ENCODE measurements at places on chromosomes 6 and 20. TPM values are rescaled to one million over a fixed set of nuclear protein-coding genes. Genes with fewer than 3 reads are reported as not detected.

Gene GRIK2
- total RNA-seq, result not detected

DNA sequence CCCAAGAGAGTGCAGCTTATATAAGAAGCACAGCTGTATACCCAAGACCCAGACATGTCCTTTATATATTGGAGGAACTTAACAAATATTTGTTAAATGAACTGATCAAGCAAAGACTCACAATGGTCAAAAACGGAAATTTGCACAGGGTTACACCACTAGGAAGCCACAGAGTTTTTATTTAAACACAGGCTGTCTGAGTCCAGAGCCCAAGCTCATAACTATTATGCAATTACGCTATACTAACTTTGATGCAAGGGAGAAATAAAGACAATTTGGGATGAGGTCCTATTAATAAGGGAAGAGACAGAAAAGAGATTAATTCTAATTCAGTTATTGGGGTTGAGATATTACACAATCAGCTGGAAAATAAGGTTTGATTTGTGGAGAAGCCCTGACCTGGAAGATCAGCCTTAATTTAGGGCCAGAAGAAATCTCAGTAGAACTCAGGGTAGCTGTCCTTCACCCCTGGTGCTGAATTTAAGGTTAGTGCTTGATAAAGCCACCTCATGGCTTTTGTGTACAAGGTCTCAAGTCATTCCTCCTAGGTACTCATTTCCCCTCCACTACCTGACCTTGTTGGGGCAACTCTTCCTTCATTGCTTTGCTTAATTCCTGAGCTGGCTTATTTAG lies 10.5 kb upstream of the ZNF334 start:
- no peak for DNase-seq

DNA sequence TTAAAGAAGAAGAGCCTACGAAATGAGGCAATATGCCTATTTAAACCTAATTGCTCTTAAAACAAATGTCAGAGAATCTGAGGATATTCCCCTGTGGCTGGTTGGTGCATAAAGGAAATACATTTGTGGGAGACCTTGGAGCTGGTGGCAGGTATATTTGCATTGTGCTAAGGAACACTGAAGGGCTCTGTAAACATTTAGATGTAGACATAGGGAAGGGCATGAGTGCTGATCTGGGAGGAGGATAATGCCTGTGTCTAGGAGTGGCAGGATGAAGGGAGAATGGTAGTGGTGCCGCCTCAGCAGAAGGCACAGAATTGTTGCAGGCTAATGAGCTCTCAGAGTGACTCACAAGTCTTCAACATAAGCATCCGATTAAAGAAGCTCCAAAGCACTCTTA lies 85.8 kb downstream of the CD164 start:
- DNase-seq, result no peak

Gene VSX1
- total RNA-seq, result not detected

DNA sequence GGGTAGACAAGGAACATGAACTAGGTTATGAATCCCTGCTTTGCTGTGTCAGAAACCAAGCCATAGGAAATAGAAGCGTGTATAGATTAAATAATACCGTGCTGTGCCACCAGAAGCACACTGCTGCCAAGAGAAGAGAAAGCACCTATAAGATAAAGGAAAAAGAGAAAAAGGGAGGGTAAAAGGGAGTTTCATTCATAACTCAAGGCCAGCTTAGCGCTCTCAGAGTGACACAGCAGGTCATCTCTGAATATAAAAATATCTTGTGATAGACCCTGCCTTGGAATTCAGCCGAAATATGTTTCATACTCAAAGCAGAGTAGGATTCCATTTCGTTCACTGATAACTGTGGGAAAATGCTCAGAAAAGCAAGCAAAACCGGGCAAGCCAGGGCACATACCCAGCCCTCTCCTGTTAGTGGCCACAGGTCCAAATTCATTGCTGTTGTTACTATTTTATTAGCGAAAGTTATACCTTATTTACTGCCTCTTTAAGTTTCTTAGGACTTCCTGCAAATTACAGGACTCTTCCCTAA lies 8.7 kb downstream of the JAG1 start:
- DNase-seq, result no peak

- DNase-seq, result peak; percentile 82
These were observed 80.2 kb downstream of the AFDN start for GRCh38 chr6:167906899-167907298.

- no peak for DNase-seq
These were observed 74.0 kb downstream of the UNC5CL start for GRCh38 chr6:40965046-40965445.

- DNase-seq, result no peak
These were observed 52.0 kb downstream of the ADGRF1 start for GRCh38 chr6:46990031-46990644.

DNA sequence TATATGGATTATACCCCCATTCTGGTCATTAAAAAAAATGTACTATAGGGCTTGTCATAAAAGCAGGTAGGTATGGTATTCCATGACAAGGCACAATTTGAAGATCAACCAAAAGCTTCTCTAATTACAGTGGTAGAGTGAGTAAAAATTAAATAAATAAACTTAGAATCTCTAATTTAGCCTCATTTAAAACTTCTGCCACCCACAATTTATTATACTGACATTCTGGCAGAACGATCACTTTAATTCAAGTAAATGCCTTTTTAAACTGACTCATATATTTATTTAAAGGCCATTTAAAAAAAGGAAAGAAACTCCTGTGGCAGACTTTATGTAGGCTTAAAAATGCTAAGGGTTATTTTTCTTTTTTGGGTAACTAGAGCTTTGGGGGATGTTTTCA lies 68.3 kb upstream of the PHACTR2 start:
- DNase-seq, result no peak

DNA sequence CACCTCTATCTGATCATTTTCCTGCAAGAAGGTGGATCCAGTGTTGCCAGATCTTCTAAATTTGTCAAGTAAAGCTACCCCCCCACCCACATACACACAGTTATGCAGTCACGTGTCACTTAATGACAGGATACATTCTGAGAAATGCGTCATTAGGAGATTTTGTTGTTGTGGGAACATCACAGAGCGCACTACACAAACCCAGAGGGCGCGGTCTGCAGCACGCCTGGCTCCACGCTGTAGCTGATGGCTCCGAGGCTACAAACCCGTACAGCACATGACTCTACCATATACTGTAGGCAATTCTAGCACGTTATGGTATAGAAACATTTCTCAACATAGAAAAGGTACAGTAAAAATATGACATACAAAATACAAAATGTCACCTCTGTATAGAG lies 126.9 kb downstream of the SYCP2 start:
- DNase-seq, result no peak

Gene KHDC1
- 1.9 TPM for total RNA-seq

- DNase-seq, result no peak
These were observed 4.9 kb upstream of the DLL1 start for GRCh38 chr6:170295510-170296422.

DNA sequence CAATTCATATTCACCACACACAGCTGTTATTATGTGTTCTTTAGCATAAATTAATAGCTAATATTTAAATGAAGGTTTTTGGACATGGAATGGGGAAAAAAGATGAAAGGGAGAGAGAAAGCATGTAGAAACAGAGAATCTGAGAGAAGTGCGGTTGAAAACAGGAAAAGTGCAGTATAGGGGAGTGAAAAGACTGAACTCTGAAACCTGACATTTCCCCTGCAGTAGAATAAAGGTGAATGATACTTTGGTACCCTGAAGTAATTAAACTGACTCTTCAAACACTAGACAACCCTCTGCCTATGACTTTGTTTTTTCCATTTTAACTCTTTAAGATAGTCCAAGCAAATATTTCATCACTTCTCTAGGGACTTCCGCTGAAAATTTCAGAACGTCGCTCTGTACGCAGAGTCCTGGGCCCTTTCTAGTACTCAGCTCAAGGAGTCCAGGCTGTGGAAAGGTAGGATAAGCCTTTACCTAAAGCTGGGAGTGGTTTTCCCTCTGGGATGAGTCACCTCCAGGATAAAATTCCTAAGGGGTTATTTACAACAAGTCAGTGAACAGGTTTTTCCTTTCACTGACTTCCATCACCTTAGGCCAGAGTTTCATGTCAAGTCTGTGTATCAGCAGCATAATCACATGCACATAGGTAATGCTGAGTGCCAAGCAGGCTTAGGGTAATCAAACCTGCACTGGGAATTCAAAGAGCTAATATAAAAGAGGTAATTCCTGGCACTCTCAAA lies 614.5 kb downstream of the PKHD1 start:
- DNase-seq, result no peak

GRCh38 chr20:31547017-31547675 lies 32.9 kb downstream of the HM13 start:
- peak; percentile 86 for DNase-seq

Gene GRM1
- total RNA-seq, result not detected

- no peak for DNase-seq
These were observed 17.9 kb upstream of the ZBTB2 start for GRCh38 chr6:151409260-151409659.

Gene PLCG1
- 87.0 TPM for total RNA-seq

GRCh38 chr6:31713991-31714684 lies 1.0 kb upstream of the LY6G6D start:
- no peak for DNase-seq

Gene LY6G6D
- not detected for total RNA-seq

GRCh38 chr6:15507746-15508145 lies 155.1 kb downstream of the DTNBP1 start:
- no peak for DNase-seq

DNA sequence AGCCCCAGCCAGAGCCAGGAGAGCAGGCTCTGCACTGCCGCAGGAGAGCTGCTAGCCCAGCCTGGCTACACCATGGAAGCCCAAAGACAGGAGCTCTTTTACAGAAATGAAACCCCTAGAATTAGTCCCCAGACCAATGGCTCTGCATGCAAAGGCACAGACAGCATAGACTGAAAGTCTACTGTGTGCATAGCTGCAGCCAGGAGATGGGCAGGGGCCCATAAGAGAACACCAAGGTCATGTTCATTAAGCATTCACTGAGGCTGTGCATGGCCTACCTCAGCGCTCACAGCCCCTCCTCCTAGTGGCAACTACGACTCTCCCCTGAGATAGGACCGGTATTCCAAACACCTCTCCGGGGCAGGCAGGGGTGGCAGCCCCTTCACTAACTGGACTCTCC lies 34.9 kb downstream of the SNX5 start:
- DNase-seq, result no peak

DNA sequence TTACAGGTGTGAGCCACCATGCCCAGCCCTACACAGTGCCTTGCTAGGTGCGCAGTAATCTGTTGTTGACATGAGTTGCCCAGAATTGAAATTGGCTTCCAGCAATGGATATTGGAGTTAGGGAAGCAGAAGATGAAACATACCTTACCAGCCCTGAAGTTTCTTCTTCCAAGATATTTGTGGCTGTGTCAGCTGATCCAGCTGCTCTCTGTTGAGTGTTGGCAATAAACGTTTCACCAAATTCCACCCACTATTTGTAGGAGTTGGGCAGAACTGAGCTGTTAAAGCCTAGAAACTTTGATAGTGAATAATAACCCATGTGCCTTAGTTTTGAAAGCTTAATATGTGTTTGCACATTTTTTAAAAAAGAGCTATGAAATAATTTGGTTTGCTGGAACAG lies 218.2 kb upstream of the SNX9 start:
- no peak for DNase-seq

- no peak for DNase-seq
These were observed 301.2 kb upstream of the HSF2 start for GRCh38 chr6:122098201-122098678.

DNA sequence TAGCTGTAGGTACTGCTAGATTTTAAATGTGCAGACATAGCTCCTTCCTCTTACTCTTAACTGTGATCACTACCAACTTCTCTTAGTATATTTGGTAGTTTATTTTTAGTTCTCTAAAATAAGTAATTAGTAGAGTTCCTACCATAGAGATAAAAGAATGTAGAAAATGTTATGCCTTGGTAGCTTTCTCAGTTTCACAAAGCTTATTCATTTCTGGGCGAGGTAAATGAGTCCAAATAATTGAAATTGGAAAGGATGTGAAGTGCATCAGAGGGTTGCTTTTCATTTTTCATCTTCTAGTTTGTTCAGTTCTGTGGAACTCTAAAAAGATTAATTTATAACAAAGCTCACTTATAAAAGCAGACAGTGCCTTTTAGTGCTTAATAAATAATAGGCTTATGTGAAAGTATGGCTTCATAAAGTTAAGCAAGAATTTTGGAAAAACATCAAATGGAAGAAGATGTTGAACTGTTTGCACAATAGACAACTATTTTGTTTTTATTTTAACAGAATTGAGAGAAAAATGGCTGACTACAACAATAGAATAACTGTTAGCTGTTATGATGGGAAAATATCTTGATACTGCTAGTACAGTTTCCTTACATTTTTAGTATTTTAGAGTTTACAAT lies 303.7 kb downstream of the UTRN start:
- no peak for DNase-seq

- DNase-seq, result no peak
These were observed 70.4 kb downstream of the SLC2A10 start for GRCh38 chr20:46779831-46780230.

Data from G401 (cell line).